GM20000 (cell line): ENCODE measurements at places on chromosomes 7 and 10.

DNA sequence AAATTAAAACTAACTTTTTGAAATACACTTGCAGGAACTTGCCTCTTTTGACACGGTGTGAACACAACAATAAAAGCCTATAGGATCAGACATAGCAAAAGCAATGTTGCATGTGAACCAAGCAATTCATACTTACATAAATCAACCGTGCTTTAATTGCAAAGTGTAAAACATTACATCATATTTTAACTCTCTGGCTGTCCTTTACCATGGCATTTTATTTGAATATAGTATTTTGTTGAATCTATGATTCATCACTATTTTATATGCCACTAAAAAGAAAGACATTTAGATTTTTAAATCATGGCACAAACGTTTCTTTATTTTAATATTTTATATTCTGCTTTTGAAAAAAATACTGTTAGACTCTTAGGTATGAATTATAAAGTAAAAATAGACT lies 757.0 kb upstream of the KCND2 start:
- no peak for DNase-seq

- DNase-seq, result no peak
These were observed 677.0 kb upstream of the POT1 start for GRCh38 chr7:125606671-125607070.

- no peak for DNase-seq
These were observed 202.8 kb downstream of the BMPER start for GRCh38 chr7:34108165-34108564.

GRCh38 chr7:105635197-105635596 lies 53.9 kb upstream of the EFCAB10 start:
- no peak for DNase-seq

GRCh38 chr7:7702826-7703225 lies 15.6 kb downstream of the RPA3 start:
- no peak for DNase-seq

DNA sequence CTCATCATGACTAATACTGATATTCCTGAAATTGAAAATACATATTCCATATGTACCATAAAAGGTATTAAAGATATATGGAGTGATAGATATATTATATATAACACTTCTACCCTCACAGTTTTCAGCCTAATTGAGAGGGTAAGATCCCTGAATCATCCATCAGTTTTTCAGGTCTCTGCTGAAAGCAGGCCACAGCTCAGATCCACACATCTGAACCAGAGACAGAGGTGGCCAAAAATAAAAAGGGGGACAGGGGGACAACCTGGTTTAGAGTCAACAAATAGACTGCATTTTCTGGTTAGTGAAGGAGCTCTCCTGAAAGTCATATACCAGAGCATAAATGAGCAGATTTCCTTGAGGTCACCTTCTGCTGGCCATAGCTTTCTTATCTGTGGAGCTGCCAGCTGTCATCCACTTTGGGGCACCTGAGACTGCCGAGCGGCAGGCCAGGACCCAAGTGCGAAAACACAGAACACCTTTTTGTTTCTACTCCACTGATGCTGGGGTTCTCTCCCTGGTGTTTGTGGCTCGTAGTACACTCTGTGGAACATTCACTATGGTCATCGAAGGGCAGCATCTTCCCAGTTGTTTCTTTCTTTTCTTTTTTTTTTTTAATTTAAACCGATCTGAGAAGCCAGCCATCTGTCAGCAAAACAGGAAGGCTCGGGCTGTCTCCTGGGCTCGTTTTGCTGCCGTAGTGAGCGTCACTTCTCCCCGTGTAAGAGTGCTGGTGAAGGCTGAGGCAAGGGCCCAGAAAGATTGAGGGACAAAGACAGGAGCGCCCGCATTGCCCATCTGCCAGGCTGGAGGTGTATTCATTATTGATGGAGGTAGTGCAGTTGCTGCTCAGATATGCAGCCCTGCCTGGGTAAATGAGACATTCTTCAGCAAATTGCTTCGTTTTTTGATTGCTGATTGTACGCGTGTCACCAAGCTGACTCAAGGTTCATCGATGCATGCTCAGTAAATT lies 13.5 kb downstream of the IKZF1 start:
- DNase-seq, result no peak

DNA sequence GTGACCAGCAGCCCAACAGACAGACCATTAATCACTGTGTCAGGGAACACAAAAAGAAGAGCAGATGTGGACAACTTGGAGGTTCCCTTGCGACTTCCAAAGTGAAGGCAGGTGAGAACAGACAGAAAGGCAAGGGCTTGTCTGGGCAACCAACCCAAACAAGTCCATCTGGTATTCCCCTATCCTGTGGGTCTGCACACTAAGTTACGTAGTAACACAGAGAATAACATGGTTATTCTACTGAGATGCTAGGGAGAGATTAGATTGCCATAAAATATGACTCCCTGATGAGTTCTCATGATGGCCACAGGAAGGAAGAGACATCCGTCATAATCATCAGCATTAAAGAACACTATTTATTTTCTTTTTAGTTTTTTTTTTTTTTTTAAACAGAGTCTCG lies 252.2 kb downstream of the CALN1 start:
- no peak for DNase-seq

- no peak for DNase-seq
These were observed 123.8 kb downstream of the TEX36 start for GRCh38 chr10:125559210-125559609.

GRCh38 chr10:90912174-90912573 lies 8.7 kb downstream of the ANKRD1 start:
- DNase-seq, result no peak

DNA sequence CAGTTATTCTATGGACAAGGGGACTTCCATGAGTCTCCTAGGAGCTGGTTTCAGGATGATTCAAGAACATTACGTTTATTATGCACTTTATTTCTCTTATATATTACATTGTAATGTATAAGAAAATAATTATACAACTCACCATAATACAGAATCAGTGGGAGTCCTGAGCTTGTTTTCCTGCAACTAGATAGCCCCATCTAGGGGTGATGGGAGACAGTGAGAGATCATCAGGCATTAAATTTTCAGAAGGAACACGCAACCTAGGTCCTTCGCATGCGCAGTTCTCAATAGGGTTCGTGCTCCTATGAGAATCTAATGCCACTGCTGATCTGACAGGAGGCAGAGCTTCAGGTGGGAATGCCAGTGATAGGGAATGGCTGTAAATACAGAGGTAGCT lies 137.9 kb downstream of the ANKRD30A start:
- DNase-seq, result no peak

DNA sequence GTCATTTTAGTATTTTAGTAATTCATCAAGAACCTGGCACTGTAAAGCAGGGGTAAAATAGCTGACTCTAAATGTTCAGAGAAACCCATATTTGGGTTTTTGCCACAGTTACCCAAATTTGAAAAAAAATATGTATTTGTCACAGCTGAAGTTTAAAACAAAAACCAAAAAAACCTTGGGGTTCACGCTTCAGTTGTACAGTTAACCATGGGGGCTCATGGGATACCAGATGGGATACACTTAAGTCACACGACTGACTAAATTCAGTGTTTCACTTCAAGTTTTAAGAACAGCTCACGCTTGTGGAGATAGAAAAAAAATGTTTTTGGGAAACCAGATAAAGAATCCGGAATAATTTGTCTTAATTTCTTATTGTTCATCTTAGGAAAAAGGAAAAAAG lies 2.1 kb downstream of the ARL3 start:
- DNase-seq, result peak; percentile 31

DNA sequence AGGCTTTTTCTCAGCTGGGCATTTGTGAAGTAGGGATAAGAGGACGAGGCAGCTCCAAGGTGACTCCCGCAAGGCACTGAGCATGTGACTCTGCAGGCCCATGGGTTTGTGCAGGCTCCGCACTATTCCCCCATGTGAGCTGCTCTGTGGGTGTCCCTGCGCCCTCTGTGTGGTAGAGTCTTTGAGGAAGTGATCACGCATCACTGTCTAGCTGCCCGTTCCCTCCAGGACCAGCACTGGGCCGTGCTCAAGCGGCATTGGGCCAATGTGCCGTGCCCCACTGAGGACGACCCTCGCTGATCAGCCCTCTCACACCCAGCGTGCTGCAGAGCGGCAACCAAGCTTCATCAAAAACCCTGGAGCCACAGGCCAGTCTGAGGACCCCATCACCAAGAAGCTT lies 7.5 kb downstream of the PRKAG2 start:
- DNase-seq, result no peak

DNA sequence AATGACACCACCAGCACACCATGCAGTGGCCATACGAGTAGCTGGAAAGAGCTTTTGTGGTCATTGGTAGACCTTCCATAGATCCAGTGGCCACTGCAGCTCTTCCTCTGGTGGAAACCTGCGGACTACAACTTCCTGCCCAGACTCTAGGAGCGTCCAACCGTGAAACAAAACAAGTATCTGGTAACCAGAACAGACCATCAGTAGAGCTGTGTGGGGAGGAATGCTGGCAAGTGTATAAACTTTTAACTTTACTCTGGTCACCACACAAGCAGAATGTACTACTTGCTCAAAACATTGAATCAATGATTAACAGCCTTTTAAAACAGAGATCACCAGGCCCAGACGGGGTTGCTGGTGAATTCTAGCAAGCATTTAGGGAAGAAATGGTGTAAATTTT lies 154.7 kb upstream of the DGKB start:
- DNase-seq, result no peak

DNA sequence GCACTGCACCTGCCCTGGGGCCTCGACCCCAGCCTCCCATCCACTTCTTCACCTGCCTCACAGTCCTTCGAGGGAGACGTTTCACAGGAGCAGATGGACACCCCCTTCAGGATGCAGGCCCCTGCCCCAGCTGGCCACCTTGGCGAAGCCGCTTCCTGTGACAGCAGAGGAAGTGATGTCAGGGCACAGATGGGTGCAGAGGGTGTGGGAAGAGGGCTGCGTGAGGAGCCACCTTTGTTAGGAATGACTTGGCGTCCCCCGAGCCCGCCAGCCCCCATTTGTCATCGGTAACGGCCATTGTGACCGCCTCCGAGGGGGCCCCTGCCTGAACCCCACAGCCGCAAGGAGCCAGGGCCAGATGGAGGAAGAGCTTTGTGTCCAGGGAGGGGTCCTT lies 47.4 kb upstream of the SLC29A3 start:
- no peak for DNase-seq

- DNase-seq, result no peak
These were observed 12.1 kb upstream of the TRPV6 start for GRCh38 chr7:142897691-142898090.

- no peak for DNase-seq
These were observed 76.5 kb downstream of the JAZF1 start for GRCh38 chr7:28104041-28104541.
